CD4-positive, alpha-beta T cell treated with Interferon alpha-2 for 1 hour (primary cell): ENCODE measurements at places on chromosomes 3 and 15.

DNA sequence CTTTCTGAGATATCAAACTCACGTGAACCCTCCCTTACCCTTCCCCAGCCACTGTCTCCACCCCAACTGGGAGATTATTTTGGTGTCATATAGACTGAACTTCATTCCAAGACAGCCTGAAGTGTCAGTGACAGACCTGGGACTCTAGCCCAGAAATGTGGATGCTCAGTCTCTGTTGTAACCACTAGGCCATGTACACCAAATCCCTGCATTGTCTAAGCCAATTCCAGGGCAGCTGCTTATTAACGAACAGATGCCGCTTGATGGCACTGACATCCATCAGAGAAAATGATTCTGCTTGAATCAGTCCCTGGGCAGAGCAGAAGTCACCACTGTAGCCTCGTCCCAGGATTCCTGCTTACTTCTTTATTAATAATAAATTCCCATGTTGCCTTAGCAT is 305.5 kb downstream of the GRM7 start:
- no peak for DNase-seq

GRCh38 chr15:99268431-99268830 is 17.1 kb downstream of the LRRC28 start:
- DNase-seq, result no peak

DNA sequence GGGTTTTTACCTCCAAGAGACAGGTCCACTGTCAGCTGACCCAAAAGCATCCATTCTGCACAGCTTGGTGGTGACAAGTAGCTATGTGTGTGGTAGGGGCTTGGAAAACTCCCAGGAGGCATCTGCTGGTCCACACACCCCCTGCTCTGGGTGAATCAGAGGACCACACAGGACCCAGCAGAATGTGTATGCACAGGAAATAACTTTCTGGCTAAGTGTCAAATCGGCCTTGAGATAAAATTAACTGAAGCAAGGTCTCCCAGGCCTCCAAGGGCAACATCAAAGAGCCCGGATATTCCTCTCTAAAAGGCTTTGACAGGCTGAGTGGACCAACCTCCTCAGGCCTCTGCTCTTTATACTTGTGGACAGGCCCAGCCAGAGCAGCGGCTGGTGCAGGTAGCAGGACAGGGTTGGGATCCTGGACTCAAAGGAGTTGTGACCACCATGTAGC is 66.5 kb downstream of the CTNNB1 start:
- no peak for DNase-seq

DNA sequence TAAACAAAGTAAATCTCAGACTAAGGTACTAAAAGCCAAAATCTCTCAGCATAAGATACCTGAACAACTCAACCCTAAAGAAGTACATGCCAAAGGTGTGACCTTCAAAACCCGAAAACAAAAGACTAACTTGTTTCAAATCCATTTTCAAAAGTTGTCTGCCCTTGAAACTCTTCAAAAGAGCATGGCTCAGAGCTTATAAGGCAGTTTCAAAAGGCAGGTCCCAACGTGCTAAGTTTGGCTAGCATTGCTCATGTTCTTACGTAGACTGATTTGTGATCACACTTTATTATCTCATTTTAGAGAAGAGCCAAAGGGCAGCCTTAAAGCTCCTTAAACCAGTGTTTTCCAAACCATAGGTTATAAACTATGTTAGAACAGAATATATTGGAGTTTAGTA is 112.2 kb downstream of the FEZF2 start:
- DNase-seq, result no peak

GRCh38 chr15:100021653-100022052 is 288.4 kb upstream of the LYSMD4 start:
- DNase-seq, result no peak

- no peak for DNase-seq
Measured at GRCh38 chr15:57149196-57149595, 227.1 kb upstream of the CGNL1 start.

DNA sequence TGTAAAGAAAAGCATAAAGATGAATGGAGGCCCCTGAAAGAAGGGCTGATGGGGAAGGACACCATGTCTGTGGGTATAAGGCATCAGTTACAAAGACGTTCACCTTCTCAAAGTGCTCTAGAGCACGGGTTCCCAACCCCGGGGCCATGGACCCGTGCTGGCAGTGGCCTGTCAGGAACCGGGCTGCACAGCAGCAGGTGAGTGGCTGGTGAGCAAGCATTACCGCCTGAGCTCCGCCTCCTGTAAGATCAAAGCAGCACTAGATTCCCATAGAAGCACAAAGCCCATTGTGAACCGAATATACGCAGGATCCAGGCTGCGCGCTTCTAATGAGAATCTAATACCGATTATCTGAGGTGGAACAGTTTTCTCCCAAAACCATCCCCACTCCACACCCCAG is 25.7 kb downstream of the MYO1E start:
- DNase-seq, result no peak

DNA sequence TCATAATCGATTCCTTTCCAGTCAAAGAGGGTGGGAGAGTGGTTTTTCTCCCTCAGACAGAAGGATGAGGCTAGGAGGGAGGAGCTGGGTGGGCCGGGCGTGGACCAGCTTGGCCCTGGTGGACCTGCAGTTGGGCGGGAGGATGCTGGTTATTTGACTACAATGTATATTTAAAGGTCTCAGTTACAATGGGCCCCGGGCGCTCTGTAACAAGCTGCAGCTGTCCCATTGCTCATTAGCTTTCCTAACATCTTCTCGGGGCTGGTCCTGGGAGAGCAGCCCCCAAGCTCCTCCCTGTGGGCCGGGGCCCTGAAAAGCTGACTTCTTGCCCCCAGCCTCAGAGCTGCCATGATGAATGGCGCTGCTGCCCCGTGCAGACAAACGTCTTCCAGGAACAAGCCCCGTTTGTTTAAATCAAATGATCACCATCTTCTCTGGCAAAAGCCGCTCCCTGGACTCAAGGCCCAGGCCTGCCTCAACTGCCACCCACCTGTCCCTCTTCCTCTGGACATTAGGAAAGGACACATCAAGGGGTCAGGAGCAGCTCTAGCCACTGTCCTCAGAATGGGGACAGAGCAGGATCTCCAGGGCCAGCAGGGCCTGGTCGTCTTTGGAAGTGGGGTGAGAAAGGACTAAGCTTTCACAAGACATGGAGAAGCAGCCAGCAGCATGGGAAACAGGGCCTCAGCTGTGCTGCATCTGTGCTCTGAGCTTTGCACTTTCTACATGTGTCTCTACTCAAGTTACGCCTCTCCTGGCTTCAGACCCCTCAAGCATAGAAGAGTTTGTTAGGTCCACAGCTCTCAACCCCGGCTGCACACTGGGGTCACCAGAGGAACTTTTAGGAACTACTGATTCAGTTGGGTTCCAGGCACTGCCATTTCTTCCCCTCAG is 38.6 kb downstream of the MAGEF1 start:
- no peak for DNase-seq

GRCh38 chr15:65612616-65612946 is 1.6 kb upstream of the INTS14 start:
- DNase-seq, result no peak

DNA sequence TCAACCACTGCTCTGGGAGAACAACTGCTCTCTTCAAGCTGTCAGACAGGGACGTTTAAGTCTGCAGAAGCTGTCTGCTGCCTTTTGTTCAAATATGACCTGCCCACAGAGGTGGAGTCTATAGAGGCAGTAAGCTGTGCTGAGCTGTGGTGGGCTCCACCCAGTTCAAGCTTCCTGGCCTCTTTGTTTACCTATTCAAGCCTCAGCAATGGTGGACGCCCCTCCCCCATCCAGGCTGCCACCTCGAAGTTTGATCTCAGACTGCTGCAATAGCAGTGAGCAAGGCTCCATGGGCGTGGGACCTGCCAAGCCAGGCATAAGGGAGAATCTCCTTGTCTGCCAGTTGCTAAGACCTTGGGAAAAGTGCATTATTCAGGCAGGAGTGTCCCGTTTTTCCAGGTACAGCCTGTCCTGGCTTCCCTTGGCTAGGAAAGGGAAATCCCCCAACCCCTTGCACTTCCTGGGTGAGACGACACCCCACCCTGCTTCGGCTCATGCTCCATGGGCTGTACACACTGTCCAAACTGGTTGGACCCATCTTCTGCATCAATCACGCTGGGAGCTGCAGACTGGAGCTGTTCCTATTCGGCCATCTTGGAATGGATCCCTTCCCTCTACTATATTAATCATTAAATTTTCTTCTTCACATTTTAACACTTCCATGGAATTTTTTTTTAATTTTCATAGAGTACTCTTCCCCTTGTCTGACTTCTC is 167.0 kb upstream of the UBE2E2 start:
- peak; percentile 7 for DNase-seq

DNA sequence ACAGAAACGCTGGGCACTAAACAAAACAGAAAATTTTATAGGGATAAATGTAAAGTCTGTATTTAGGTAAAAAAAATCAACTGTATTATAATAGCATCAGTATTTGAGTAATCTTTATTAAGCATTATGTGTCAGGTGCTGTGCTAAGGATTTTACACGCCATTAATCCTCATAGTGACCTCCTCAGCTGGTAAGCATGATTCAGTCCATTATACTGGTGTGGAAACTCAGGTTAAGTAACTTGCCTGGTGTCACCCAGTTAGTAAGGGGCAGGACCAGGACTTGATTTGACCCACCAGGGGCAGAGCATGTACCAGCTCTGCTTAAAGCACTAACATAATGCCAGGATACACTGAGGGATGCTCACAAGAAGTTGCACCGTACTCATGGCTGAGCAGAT is 4.8 kb downstream of the MYO5C start:
- no peak for DNase-seq

DNA sequence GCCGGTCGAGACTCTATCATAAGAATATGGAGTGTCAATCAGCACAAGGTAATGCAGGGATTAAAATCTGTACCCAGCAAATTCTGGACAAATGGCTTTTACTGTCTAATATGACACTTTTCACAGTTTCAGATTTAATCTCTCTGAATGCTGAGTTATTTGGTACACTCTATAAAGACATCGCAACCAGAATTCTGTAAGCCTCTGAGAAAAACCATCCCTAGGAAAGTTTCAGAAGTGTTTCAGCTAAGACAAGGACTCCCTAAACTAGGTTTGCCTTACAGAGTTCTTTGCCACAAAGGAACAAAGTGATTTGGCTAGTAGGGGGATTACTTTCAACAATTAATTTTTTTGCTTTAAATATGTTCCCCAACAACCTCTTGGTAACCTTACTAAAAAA is 11.3 kb downstream of the WDR48 start:
- DNase-seq, result no peak

GRCh38 chr3:188439080-188439479 is 285.1 kb downstream of the LPP start:
- DNase-seq, result peak; percentile 78

- DNase-seq, result no peak
Measured at GRCh38 chr3:150736316-150736719, 26.7 kb downstream of the SIAH2 start.

GRCh38 chr15:90560229-90560776 is 30.6 kb downstream of the CRTC3 start:
- no peak for DNase-seq

GRCh38 chr3:63960048-63960711 is 48.0 kb upstream of the SCAANT1 start:
- DNase-seq, result no peak

GRCh38 chr3:161423911-161424522 is 52.7 kb upstream of the SPTSSB start:
- DNase-seq, result peak; percentile 61

DNA sequence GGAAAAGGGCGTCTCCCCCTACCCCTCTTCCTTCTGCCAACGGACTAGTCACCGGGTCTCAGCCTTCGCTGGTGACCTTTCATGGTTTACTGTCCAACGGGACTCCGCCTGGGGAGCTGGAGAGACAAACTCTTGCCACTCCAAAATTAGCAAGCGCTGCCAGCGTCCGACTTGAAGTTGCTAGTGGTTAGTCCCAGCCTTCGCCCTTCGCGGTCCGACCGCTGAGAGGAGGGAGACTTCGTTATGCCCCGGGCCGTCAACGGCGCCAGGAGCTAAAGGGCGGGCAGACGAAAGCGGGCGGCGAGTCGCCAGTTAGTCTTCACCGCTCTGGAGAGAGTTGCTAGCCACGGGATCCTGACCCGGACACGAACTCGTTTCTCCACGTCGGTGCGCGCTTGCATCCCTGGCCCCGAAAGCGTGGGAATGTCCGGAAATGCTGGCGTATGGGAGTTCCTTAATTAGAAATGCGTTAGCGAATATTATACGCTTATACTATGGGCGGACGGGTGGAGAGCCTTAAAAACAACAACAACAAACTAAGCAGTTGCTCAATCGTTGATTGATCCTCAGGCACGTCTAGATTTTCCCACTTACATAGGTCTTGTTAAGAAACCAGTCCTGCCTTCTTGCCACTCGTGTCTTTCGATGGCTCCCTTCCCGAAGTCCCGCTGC is 716 bp downstream of the SMC4 start:
- DNase-seq, result peak; percentile 31
